Aorta (tissue), 5 donors: ENCODE measurements at places on chromosomes 6 and 20. TPM values are rescaled to one million over a fixed set of nuclear protein-coding genes. Genes with fewer than 3 reads are reported as not detected.

Gene PLA2G7
- 1.8 TPM for total RNA-seq

Gene HLA-DQB1
- total RNA-seq: 35.9 TPM

DNA sequence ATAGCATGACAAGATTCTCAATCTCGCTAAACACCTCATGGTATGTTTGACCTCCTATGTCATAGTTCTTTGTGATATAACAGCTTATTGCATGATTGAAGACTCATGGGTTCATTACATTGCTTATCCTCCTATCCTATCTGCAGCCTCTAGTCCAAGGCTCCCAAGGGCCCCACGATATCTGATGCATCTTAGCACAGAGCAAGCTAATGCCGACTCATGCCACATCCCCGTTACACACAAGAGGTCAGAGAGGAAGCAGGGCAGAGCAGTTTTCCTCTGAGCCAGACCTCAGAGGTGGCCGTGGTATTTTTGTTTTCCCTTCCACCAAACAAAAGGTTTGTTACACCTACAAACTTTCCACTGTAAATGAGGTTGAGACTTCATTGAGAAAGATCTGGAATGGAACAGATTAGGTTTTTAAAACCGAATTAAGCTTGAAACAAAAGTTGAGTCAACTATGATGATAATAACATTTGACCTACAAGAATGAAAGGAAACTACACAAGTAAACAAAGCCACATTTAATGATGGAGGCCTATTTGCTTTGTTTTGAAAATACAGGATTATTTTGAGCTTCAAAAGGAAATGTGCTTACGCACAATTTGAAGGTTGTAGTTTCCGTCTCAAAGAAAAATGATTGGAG is 133.9 kb upstream of the MYLIP start:
- H3K36me3 ChIP-seq: no peaks in the 10 kb centered on the region
- no peaks in the 10 kb centered on the region for H3K4me1 ChIP-seq
- no peak overlapping the region for H3K27ac ChIP-seq
- no peak for DNase-seq
- no peak overlapping the region for H3K4me3 ChIP-seq

GRCh38 chr6:11835065-11835464 is 56.5 kb upstream of the ADTRP start:
- H3K4me3 ChIP-seq: no peak overlapping the region
- H3K27ac ChIP-seq: no peak overlapping the region
- H3K27me3 ChIP-seq: no peaks in the 10 kb centered on the region
- no peaks in the 10 kb centered on the region for H3K4me1 ChIP-seq
- H3K36me3 ChIP-seq: no peaks in the 10 kb centered on the region
- DNase-seq: no peak

GRCh38 chr6:170286934-170287265 is 4.0 kb downstream of the DLL1 start:
- no peaks in the 10 kb centered on the region for H3K27me3 ChIP-seq
- H3K27ac ChIP-seq: no peak overlapping the region
- no peak overlapping the region for H3K4me3 ChIP-seq
- H3K4me1 ChIP-seq: no peaks in the 10 kb centered on the region

DNA sequence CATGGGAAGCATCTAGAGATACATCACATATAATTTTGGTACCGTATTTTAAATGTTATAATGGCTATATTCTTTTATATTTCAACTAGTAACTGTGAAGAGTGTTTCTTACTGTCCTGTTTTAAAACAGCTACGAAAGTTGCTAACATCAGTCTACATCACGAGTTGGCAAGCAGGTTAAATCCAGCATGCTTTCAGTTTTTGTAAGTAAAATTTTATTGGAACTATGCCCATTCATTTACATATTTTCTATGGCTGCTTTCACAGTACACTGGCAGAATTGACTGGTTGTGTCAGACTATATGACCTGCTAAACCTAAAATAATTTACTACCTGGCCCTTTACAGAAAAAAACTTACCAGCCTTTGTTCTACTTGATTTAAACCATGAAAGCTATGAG is 478.1 kb downstream of the PHF3 start:
- H3K36me3 ChIP-seq: no peaks in the 10 kb centered on the region
- H3K27ac ChIP-seq: no peak overlapping the region
- H3K4me1 ChIP-seq: no peaks in the 10 kb centered on the region
- no peak overlapping the region for H3K4me3 ChIP-seq

GRCh38 chr6:152232501-152233151 is 404.5 kb downstream of the SYNE1 start:
- H3K4me1 ChIP-seq: no peaks in the 10 kb centered on the region
- H3K27me3 ChIP-seq: no peaks in the 10 kb centered on the region
- peaks cover 5% of the 10 kb centered on the region for H3K36me3 ChIP-seq
- peak overlapping the region; percentile 39 for H3K27ac ChIP-seq
- no peak for DNase-seq
- no peak overlapping the region for H3K4me3 ChIP-seq

DNA sequence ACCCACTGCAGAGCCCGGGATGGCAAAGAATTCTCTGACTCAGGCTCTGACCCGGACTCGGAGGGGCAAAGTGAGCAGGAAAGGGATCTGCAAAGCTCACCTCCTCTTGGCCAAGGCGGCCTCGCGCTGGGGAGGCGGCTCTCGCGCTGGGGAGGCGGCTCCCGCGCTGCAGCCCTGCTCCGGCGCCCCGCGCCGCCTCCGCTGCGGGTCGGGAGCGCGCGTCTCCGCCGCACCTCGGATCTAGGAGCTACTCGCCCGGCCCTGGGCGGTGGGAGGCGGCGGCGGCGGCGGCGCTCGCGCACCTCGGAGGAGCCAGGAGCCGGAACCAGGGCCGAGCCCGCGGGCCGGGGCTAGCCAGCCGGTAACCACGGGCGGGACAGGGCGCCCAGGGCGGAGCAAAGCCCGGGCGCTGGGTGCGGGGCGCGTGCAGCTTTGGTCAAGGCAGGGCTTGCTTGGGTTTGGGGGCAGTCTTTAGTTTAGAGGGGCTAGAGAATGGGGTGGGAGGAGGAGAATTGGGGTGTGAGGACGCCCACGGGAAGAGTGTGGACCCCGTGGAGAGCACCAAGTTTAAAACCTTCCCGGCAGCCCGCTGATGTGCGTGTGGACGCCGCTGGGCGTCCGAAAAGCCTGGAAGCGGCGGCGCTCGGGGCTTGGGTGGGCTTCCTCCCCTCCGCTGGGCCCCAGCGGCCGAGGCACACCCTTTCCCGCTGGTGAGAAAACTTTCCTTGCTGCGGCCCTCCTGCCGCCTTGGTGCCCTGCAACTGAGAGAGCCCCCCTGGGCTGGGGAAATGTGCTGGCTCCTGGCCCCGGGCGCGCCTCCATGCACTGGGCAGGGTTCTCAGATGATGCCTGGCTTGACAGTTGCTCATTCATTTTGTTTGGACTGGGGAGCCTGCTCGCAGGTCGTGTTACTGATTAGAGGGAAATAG is at the start of gene MRAP2:
Gene MRAP2 (plus strand): TSS at position 250 of the 929 bp plus-strand sequence. CDS start 21,547 bp downstream, outside the sequence.
- H3K27ac ChIP-seq: peak within 1 kb of the TSS; percentile 36
- H3K27me3 ChIP-seq: no peaks in the 10 kb centered on the region

- H3K4me3 ChIP-seq: no peak overlapping the region
- no peaks in the 10 kb centered on the region for H3K36me3 ChIP-seq
- DNase-seq: no peak
Measured at GRCh38 chr6:149234051-149234962, 83.2 kb upstream of the TAB2 start.

DNA sequence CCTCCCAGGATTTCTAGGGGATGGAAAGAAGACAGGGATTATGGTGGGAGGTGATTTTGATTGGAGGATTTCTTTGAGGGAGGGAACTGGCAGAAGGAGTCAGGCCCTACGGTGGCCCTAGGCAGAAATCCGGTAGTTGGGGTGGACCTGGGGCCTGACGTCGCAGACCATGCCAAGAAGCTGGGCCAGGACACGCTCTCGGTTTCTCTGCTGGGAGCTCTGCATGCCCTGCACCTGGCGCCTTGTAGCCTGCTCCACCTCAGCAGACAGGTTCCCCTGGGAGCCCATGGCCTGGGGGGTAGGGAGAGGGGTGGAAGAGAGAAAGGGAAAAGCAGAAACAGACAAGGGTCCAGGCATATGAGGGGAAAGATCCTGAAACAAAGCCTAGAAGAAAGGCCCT is 1.1 kb downstream of the ATP6V1G2 start:
- no peak for DNase-seq
- H3K4me3 ChIP-seq: no peak overlapping the region

DNA sequence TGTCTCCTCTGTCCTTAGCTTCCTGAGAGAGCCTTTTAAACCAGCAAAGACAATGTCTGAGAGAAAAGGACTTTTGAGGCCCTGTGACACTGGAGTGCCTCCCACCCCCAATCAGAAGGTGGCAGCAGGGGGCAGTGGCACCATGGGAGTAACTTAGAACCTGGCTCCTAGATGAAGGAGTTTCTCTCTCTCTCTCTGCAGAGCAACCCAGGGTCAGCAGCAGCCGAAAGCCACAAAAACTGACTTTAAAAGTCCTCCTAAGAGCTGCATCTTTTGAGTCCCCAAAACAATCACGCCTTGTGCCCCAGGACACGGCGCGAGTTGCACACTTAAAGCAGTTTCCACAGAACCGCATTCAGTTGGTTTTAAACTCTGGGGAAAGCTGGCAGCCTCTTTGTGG is 5.3 kb upstream of the TCP11 start:
- no peaks in the 10 kb centered on the region for H3K36me3 ChIP-seq
- H3K4me1 ChIP-seq: peaks cover 11% of the 10 kb centered on the region
- no peak overlapping the region for H3K4me3 ChIP-seq
- H3K27me3 ChIP-seq: no peaks in the 10 kb centered on the region
- no peak overlapping the region for H3K27ac ChIP-seq

DNA sequence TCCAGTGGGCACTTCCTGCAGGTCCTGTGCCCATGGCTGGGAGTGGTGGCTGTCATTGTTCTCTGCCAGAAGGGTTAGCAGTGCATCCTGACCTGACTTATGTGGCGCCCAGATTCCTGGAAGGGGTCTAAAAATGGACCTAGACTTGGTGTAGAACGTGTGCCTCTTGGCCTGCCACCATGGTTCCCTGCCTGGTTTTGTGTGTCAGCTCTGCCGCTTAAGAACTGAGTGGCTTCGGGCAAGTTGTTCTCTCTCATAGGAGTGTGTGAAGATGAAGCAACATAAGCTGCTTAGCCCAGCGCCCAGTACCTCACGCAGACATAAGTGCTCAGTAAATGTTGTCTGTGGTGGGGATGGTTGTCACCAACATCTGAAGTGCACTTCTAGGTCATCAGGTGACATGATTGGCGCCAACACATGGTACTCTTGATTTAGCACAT is 52.1 kb downstream of the PTPN1 start:
- no peak overlapping the region for H3K4me3 ChIP-seq
- DNase-seq: no peak
- no peaks in the 10 kb centered on the region for H3K4me1 ChIP-seq

DNA sequence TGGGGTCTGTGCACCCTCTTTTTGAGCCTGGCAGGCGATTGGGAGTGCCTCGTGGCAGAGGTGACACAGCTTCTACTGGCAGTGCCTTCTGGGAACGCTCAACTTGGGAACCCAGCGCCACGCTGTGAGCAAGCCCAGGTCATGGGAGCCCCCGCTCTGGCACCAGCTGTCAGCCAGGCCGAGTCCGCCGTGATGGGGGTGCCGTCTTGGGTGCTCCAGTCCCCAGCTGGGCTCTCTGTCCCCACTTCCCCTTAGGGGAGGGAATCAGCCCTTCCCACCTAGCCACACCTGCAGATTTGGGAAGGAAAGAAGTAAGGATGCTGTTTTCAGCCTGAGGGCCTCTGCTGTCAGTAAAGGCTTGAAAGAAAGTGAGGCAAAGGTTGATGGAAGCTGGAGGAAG is 31.0 kb upstream of the NTSR1 start:
- H3K4me3 ChIP-seq: no peak overlapping the region
- no peak overlapping the region for H3K27ac ChIP-seq
- H3K27me3 ChIP-seq: no peaks in the 10 kb centered on the region
- DNase-seq: peak; percentile 44
- H3K4me1 ChIP-seq: no peaks in the 10 kb centered on the region

DNA sequence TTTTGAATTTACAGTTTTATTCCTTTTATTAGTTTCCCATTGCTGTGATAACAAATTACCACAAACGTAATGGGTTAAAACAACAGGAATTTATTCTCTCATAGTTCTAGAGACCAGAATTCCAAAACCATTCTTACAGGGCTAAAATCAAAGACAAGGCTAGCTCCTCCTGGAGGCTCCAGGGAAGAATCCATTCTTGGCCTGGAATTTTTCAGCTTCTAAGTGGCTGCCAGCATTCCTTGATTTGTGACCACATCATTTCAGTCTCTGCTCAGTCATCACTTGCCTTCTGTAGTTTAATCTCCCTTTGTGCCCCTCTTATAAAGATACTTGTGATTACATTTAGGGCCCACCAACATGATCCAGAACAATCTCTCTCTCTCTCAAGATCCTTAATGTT is 897 bp upstream of the SEL1L2 start:
- H3K27ac ChIP-seq: no peak overlapping the region
- DNase-seq: no peak

DNA sequence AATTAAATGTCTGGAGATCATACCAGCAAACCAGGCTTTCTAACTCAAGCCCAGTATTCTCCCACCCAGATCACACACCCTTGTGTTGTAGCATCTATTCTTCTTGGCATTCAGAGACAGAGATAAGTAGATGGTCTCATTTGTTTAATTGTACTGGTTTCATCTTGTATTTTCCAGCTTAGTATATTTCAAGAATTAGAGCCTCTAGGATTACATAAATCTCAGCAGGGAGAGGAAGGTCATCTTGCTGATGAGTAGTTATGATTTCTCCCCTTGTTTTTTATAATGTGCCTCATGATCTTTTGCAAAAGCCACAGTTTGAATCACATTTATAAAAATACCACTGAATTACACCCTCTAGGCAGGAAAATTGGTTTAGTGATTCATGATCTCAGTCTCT is 106.6 kb upstream of the NRSN1 start:
- no peaks in the 10 kb centered on the region for H3K27me3 ChIP-seq
- H3K27ac ChIP-seq: no peak overlapping the region
- no peaks in the 10 kb centered on the region for H3K36me3 ChIP-seq
- no peak overlapping the region for H3K4me3 ChIP-seq
- DNase-seq: no peak

Gene MUCL3
- total RNA-seq: not detected

- no peaks in the 10 kb centered on the region for H3K36me3 ChIP-seq
- H3K4me3 ChIP-seq: no peak overlapping the region
- peak; percentile 96 for DNase-seq
- H3K27ac ChIP-seq: peak overlapping the region; percentile 59
- no peaks in the 10 kb centered on the region for H3K27me3 ChIP-seq
Measured at GRCh38 chr20:35768731-35769664, 2.8 kb upstream of the PHF20 start.

DNA sequence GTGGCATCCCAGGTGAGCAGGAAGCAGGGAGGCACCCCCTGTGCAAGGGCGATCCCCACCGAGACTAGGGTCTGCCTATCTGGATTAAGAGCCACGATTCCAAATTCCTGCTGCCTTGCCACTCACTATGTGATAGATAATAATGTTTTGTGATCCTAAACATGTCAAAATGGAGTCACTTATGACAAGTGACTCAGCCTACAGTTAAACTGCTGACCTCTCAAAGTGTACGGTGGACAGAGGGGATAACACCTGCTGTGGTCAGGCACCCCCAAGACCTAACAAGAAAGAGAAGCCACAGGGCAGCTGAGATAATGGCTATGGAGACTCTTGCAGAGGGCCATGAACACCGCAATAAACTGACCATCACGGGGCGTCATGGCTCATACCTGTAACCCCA is 16.0 kb upstream of the SNTA1 start:
- H3K36me3 ChIP-seq: no peaks in the 10 kb centered on the region
- no peak overlapping the region for H3K27ac ChIP-seq
- no peaks in the 10 kb centered on the region for H3K4me1 ChIP-seq
- no peaks in the 10 kb centered on the region for H3K27me3 ChIP-seq
- no peak overlapping the region for H3K4me3 ChIP-seq
- DNase-seq: no peak

Gene SLC17A1
- not detected for total RNA-seq
